ENCODE measurements at places on chromosomes 6 and 20.

- DNase-seq, result no peak
These were observed 50.3 kb upstream of the EPB41L1 start for GRCh38 chr20:36104244-36104643.

DNA sequence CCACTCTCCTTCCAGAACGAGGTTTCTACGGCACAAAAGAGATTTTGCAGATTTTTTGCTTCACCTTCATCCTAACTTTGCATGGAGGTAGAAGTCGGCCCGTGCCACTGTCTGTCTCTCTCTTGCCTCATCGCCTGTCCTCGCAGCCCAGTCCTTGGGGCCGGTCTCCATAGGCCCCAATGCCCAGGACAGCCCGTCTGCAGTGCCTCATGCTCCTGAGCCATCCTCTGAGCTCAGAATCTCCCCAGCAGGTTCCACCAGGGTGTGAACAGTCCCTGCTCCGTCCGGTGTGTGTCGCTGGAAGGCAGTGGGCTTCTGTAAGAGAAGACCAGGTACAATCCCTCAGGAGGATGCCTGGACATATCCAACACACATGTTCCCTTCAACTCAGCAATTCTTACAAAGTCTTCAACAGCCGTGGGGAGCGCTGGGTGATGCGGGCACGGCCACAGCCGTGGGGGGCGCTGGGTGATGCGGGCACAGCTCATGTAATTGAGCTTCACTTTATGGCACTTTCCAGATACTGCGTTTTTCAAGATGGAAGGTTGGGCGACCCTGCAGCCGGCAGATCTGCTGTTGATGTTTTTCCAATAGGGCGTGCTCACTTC, 231.9 kb downstream of the DLL1 start:
- no peak for DNase-seq

DNA sequence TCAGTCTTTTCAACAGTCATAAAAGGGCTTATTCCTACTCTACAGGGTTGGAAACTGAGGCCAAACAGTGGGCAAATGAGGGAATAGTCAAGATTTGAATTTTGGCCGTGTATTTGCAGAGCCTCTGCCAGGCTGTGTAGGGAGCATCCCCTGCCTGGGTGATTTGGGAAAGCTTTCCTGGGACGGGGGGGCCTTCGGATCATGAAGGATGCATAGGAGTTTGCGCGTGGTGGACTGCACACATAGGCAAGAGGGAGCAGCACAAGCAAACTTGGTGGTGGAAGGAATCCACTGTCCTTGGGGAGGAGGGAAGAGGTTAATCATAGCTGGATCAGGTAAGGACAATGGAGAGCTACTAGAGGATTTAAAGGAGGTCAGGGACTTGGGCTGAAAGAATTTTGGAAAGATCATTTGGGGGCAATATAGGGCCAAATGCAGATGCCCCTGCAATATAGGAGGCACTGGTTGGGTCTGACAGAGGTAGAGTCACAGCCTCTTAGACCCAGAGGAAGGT, 2.5 kb downstream of the PTPRA start:
- no peak for DNase-seq

GRCh38 chr6:72950114-72950860, 275.0 kb downstream of the KHDC1L start:
- no peak for DNase-seq

DNA sequence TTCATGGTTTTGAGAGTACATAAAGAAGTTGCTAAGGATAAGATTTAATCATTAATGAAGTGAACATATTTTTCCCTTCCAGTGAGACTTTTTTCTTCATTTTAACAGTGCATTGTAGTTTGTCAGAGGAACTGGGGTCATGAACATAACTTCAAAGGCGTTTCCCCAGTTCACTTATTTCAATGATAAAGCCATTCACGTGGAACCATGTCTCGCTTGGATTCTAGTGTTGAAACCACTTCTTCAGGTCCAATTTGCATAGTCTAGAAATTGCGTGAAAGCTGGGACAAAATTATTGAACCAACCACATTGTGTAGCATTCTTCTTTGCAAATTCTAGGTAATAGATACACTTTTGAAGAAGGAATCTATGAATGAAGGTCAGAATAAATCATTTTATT, 197.0 kb downstream of the CLIC5 start:
- DNase-seq, result no peak

- DNase-seq, result no peak
These were observed 760.6 kb upstream of the CHD6 start for GRCh38 chr20:42378826-42379225.

GRCh38 chr20:45920462-45921336, 8.7 kb upstream of the PLTP start:
- no peak for DNase-seq

GRCh38 chr6:153503810-153504209, 372.7 kb upstream of the RGS17 start:
- no peak for DNase-seq

DNA sequence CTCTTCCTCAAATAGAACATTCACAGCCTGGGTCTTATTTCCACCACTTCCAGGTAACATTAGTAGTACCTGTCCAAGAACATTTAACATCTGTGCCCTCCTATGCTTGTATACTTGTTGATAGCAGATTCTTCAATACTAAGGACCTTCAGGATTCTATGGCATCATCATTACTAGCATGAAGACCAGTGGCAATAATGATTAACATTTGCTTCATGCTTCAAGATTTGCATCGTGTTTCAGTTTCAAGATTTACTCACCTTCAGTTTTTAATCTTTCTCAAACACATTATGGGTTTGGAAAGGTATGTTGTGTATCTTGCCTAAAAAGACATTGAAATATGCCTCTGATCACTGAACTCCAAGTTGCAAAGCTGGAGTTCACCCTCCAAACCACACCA, 412.8 kb upstream of the NRSN1 start:
- DNase-seq, result no peak

- no peak for DNase-seq
These were observed 117.4 kb downstream of the RFX6 start for GRCh38 chr6:116994447-116994846.

- DNase-seq, result no peak
These were observed 3.7 kb upstream of the FAXC start for GRCh38 chr6:99353126-99353525.

DNA sequence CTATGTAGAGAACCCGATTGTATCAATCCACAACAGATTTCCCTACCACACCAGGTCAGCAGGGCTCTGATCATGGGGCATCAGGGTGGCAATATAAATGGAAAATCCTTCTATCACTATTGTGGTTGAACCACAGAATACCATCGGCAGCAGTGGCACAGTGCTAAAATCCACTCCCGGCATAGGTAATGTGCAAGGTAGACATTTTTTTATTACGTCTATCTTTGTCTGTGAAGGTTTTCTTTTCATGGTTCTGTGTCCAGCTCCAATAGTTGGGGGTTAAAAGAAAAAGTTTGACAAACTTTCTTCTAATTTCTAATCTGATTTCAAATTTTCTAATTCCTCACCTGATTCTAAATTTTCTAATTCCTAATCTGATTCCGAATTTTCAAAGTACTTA, 302.7 kb upstream of the PREP start:
- DNase-seq, result no peak

- no peak for DNase-seq
These were observed 121.5 kb downstream of the PAX1 start for GRCh38 chr20:21826976-21827375.

DNA sequence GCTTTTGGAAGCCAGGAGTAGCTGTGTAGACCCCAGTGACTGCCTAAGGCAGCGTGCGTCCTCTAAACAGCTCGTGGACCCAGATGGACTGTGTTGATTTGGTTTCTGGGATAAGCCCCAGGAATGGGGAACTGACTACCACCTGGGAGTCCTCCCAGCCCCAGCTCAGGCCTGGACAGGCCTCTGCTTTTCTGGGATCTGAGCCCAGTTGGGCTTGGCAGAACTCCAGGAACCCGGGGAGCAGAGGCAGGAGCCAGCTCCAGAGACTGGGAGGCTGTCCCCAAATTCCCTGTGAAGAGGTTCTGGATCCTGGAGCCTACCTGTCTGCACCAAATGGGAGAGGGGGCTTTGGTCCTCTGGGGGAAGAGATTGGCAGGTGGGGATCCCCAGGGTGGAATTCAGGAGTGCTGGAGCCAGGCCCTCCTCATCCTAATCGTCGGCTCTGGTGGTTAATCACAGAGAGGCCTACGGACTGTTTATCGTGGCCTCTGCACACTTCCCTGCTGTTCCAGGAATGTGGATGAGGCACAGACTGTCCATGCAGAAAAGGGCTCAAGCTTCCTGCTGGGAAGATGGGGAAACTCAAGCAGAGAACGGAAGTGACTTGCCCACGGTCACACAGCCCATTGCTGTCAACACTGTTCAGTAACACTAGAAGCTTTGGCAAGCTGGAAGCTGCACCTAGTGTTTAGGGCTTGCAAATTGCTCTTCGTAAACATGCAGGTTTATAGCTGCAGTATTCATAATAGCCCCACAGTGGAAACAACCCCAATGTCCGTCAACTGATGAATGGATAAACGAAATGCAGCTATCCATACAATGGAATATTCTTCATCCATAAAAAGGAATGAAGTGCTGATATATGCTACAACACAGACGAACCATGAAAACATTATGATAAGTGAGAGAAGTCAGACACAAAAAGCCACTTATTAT, 100.6 kb downstream of the KCNB1 start:
- DNase-seq, result no peak

DNA sequence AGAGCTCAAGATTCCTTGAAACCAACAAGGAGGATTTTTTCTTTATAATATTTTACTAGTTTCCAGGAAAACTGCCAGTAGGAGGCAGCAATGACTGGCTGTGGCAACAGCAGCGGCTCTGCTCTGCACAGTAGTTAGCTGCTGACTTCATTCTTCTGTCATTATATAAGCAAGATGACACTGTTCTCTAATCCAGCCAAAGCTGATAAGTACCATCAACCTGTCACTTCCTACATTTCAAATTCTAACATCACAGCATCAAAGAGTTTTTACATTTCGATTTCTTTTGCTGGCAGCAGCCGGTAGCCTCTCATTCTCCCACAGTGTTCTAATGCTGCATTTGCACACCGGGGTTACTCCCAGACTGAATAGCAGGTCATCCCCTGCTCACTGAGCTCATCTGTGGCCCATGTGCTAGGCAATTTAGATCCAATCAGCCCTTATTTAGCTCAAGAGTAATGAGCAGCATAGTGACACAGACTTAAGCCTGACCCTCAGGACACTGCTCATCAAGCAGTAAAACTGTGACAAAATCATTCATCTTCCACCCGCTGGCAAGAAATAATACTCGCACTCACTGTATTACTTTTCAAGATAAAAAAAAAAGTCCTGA, 67.8 kb downstream of the MMS22L start:
- DNase-seq, result peak; percentile 44

DNA sequence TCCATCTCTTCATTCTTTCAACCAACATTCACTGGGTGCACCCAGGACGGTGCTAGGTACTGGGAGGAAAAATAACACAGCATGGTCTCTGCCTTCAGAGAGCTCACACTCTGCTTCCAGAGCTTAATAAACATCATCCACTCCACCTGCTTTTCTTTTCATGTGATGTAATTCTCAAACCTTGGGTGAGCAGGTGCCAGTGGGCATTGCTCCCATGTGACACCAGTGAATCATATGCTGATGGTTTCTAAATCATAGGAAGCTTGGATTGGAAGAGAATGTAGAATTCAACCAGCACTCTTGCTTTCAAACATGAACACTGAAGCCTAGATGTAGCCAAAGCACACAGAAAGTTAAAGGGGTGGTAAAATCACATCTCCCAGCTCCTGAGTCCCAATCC, 189.8 kb downstream of the FOXA2 start:
- DNase-seq, result no peak
